WTC11 (cell line): ENCODE measurements at places on chromosomes 3 and 15. TPM values are rescaled to one million over a fixed set of nuclear protein-coding genes. Genes with fewer than 3 reads are reported as not detected.

DNA sequence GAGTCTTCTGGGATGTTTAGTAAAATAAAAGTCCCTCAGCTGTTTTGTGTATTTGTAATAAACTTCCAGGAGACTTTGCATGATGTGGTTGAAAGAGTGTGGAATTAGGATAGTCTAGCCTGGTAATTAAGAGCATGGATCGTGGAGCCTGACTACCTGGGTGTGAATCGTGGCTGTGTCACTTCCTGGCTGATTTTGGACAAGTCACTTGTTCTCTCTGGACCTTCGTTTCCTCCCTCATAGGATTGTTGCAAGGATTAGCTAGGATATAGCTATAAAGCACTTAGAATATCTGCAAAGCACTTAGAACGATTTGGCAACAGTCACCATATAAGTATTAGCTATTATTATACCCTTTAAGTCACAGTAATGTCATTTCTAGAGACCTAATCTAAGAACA, 40.2 kb downstream of the SLMAP start:
- DNase-seq = no peak

- no peak for DNase-seq
Observed at GRCh38 chr3:126613479-126614188, 41.3 kb downstream of the TXNRD3 start.

DNA sequence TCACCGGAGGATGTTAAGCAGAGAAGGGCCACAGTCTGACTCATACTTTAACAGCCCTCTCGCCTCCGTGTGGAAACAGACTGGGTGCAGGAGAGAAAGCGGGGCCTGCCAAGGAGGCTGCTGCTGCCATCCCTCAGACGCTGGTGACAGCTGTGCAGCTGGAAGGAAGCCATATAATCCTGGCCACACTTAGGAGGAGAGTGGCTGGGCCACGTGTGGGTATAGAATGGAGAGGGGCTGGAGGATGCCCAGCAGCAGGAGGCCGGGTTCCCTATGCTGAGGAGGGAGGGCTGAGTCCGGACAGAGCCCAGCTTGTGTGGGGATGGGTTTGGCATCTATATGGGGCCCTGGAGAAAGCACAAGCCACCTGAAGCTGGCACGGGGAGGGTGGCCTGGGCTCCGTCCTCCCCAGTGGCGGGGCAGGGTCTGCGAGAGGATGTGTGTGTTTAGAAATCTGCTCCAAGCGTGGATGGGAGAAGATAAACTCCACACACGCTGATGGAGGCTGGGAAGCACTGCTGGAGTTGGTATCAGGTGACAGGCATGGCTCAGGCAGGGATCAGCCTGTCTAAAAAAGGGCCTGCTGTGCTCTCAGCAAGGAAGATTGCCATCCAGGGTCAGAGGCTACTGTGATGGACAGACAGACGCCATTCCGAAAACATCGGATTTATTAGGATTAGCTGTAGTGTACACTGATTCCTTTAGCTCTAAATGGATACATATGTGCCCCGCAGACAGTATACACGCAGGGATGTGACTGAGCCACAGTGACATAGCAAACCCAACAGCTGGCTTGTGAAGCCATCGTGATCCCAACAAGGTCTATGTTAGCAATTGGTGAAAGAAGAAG, 15.9 kb downstream of the ABTB1 start:
- peak; percentile 7 for DNase-seq

GRCh38 chr3:122577409-122578031, at the start of gene PARP15:
Gene PARP15 (plus strand): TSS chr3:122577650. CDS start chr3:122577668, 18 bp downstream.
- peak; percentile 55 for DNase-seq

GRCh38 chr3:4814305-4814903, 164.8 kb upstream of the BHLHE40 start:
- no peak for DNase-seq

DNA sequence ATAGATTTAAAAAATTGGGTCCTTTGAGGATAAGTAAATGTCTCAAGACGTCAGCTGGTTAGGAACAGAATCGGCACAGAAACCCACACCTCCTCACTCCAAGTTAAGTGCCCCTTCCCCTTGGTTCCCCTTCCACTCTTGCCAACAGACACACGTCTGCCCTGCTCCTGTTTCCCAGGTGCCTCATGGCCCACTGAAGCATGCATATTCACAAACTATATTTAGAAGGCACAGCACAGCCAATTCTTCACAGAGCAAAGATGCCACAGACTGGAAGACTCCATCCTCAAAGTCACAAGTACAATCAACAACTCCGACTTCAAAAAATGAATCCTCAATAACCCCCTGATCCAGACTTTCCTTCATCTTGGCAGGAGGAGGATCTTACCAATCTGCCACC, 295.4 kb upstream of the NR2F2 start:
- DNase-seq = no peak

DNA sequence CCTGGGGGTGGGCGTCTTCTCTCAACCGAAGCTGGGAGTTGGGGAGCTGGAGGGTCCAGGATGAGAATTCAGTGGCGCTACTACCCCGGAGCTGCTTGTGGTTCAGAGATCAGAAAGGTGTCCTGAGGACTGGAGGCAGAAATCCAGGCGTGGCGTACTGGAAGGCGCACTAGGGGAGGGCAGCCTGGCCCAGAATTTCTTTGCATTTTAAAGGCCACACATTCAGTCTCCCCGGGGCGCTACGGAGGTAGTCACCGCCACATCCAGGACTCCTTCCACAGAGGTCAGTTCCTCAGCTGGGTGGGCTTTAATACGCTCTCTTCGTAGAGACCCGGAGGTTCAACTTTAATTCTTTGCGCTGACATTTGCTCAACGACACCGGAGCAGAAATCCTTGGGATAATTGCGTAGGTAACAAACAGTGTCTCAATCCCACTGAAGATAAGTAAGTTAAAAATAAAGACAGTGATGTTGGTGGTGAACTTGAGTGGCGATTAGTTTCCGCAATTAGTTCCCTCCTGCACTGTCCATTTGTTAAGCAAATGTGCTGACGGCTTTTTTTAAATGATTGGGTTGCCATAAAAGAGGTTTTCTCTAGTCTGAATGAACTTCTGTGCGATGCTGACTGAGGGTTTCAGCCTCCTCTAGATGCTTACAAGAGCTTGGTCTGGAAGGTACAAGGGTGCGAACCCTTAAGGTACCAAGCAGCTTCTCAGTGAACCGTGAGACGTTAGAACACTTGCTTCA, 535 bp downstream of the MCTP2 start:
- no peak for DNase-seq

The NTRK3 gene
- total RNA-seq = 8.2 to 12.3 TPM (median 10.3 TPM) in 3 replicates

DNA sequence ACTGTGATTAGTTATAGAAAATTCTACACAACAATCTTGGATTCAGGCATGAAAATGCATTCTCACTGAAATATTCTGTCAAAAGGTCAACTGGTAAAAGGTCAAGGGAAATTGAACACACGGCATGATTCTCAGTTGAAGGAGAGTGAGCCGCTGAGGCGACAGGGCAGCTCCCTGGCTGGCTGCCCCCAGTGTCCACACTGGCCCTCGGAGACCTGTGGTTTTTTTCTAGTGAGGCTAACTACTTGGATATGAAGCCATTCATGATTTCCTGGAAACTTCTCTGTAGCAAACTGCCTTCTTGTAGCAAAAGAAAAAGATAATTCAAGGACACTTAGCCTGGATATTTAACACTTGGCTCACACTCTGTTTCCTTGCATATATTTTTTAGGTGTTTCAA, 37.2 kb downstream of the AADACL2 start:
- DNase-seq = no peak

DNA sequence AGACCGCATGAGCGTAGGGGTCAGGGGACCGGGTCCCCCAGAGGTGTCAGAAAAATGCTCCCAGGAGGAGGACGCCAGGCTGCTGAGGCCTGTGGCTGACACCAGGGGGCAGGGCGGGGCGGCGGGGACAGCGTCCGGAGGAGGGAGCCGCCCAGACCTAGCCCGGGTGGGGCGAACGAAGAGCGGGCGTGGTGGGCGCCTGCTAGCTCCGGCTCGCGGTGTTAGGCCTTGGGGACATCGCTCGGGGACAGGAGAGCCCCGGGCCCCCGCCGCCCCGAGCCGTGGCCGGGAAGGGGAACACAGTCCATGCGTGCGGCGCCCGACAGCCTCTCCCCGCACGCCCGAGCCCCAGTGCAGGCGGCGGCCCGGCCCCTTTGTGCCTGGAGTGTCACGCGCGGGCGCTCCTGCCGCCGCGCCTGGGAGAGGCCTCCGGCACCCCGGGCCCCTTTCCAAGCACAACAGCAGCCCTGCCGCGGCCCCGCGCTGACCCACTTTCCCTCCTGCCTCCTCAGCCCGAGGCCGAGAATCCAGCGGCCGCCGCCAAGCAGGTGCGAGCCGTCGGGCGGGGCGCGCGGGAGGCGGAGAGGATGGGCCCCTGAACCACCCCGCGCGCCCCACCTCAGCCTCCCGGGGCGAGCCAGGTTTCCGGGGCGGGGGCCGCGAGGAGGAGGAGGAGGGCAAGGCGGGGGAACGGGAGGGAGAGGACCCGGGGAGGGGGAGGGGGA, 111.0 kb upstream of the KLF13 start:
- DNase-seq = peak; percentile 87

GRCh38 chr3:182979674-182980191, 605 bp downstream of the DCUN1D1 start:
- peak; percentile 60 for DNase-seq

- DNase-seq = no peak
Observed at GRCh38 chr3:16865335-16865734, 19.4 kb upstream of the PLCL2 start.

DNA sequence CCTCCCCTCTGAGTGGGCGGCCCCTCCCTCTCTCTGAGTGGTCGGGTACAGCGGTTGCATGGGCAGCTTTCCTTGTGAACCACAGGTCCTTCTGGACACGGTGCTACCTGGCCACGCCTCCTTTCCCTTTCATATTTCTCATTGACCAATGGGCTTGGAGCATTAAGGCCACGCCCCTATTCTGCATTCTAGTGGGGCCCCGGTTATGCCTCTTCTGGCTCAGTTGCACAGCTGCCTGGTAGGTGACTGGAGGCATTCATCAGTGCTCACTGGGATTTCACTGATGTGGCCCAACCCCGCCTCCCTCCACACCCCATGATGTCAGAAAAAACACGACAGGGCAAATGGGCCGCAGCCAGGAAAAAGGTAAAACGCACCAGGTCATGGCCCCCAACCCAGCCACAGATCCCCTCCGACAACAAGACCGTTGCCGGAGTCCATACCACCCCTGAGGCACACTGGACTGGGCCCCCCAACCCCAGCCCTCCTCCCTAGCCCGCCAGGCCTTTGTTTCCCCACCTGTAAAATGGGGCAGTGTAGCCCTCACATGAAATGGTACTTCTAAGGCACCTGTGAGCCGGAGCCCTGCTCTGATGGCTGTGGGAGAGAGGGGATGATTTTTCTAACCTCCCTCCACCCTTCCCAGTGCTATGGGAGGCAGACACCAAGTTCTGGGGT, 26.3 kb downstream of the NGRN start:
- DNase-seq = peak; percentile 41

GRCh38 chr3:143119974-143120715, 574 bp downstream of the CHST2 start:
- peak; percentile 57 for DNase-seq

The RASGRF1 gene
- total RNA-seq = 0.85 to 0.99 TPM (median 0.89 TPM) in 3 replicates

GRCh38 chr3:71397046-71397445, 186.5 kb downstream of the FOXP1 start:
- DNase-seq = no peak

The NPAP1 gene
- total RNA-seq = 0.11 to 0.13 TPM (median 0.11 TPM) in 3 replicates

GRCh38 chr3:18847583-18848197, 300.6 kb upstream of the KCNH8 start:
- DNase-seq = no peak

GRCh38 chr15:63135804-63136203, 14.1 kb downstream of the LACTB start:
- no peak for DNase-seq

The TADA3 gene
- 49.0 to 57.9 TPM (median 55.9 TPM) in 3 replicates for total RNA-seq

DNA sequence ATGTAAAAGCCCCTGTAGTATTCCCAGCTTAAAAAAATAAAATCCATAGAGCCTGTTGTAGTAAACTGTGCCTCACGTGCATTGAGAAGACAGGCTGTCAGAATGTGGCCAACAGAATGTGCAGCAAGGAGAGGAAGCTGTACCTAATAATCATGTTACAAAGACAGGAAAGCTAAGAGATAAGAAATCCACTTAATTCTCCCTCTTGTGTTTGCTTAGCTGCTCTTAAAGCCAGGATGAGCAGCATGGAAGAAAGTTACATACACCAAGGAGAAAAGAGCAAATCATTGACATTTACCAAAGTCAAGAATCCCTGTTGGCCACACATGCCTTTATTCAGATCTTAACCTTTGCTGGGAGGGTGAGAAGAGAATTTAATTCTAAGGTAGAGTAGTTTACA, 85.9 kb downstream of the TNIK start:
- DNase-seq = no peak
